Temporal lobe (tissue), 4 donors: ENCODE measurements at places on chromosomes 16 and 17. TPM values are rescaled to one million over a fixed set of nuclear protein-coding genes. Genes with fewer than 3 reads are reported as not detected.

TNS4 gene
- not detected for total RNA-seq

TMC7 gene
- total RNA-seq = 3.0 TPM

USP43 gene
- total RNA-seq = 7.1 TPM

NEUROD2 gene
- total RNA-seq = 74.5 TPM

SLC12A3 gene
- total RNA-seq = not detected

IST1 gene
- 112 TPM for total RNA-seq

MYLK3 gene
- total RNA-seq = 0.98 TPM

GLTPD2 gene
- total RNA-seq = not detected

GPR142 gene
- not detected for total RNA-seq

SLC47A1 gene
- total RNA-seq = 3.7 TPM

CD19 gene
- 0.74 TPM for total RNA-seq

GRAP gene
- 4.9 TPM for total RNA-seq

RGS11 gene
- 9.6 TPM for total RNA-seq

ZG16 gene
- total RNA-seq = not detected

FKBP10 gene
- total RNA-seq = 8.4 TPM

TMEM235 gene
- not detected for total RNA-seq

SF3B3 gene
- 77.4 TPM for total RNA-seq

TMEM98 gene
- total RNA-seq = 32.7 TPM

SLC5A11 gene
- total RNA-seq = not detected

C1QTNF8 gene
- under 0.01 TPM for total RNA-seq

OMG gene
- total RNA-seq = 4.7 TPM

DHODH gene
- 2.0 TPM for total RNA-seq
